ENCODE measurements at places on chromosomes 4 and X. TPM values are rescaled to one million over a fixed set of nuclear protein-coding genes. Genes with fewer than 3 reads are reported as not detected.
A peak's percentile ranks its signal among the peaks of the same experiment; 100 is the strongest.

Gene ARHGAP24
- 0.46 TPM for total RNA-seq

- no peak for ATAC-seq
Observed at GRCh38 chrX:150254909-150255308, 108.2 kb upstream of the MAMLD1 start.

- peak; percentile 58 for ATAC-seq
Observed at GRCh38 chr4:35933901-35934300, 310.4 kb downstream of the ARAP2 start.

GRCh38 chr4:81255524-81255923 lies 40.5 kb upstream of the PRKG2 start:
- no peak for ATAC-seq

GRCh38 chrX:140110081-140110650 lies 144.8 kb upstream of the CXorf66 start:
- no peak for ATAC-seq

GRCh38 chrX:1453395-1453783 lies 680 bp upstream of the ASMTL start:
- peak; percentile 19 for ATAC-seq

- no peak for ATAC-seq
Observed at GRCh38 chrX:17732138-17732783, 5.0 kb upstream of the SCML1 start.

- ATAC-seq = no peak
Observed at GRCh38 chrX:119735467-119735866, 22.9 kb upstream of the SOWAHD start.

Gene S100P
- 3.0 TPM for total RNA-seq

DNA sequence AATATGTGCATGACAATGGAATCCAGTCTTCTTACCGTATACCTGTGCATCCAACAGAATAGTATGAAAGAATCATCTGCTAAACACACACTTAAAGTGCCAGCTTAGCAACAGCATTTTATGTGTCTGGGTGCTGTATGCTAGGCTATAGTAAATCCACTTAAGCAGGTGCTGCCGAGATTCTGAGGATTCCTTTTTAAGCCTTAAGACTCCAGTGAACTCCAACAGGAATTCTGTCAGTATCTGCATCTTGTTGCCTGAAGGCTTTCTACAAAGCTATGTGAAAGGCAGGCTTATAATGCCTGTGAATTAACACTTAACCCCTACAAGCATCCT lies 1076.4 kb upstream of the PABPC4L start:
- ATAC-seq = peak; percentile 25

DNA sequence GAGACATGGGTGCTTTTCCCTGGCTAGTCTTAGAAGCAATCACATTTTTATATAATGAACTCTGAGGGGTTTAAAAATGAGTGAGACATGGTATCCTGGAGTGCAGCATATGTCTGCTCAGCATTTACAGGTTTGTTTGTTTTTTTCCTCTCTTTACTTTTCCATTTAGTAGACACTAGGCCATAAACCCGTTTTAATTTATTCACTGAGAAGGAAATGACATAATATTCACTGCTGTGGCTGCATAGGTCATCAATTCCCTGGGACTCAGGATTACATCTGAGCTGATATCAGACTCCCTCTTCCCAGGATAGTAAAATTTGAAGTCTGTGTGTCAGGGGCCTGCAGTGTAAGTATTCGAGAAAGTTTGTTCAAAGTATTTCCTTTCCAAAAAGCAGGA lies 178.9 kb upstream of the SPRY1 start:
- ATAC-seq = peak; percentile 46

Gene H2BW2
- total RNA-seq = not detected

- ATAC-seq = no peak
Observed at GRCh38 chrX:133321451-133321850, 93.8 kb downstream of the GPC4 start.

Gene SPANXN3
- not detected for total RNA-seq

DNA sequence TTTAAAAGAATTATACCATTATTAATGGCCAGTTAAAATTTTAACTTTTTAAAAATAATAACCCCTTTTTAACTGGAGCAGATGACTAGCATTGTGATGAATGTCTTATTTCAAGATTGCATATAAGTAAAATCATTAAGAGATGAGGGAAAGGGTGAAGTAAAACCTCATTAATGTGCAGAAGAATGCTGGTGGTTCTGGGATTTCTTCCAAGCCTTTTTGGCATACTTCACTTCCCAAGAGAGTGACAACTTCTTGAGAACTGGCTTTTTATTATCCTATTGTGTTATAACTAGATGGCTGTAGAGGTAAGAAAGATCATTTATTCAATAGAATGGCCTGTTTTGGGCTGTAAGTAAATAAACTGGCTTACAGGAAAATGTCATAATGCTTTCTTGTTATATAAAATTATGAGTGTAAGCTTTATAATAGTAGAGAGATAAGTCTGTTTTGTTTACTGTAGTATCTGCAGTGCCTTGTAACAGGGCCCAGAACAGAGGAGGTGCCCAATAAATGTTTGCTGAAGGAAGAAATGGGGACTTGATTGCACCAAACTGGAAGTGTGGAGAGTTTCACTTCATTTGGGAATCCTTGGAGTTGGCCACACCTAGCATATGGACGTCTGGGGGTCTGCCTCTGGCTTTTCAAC lies 242.9 kb upstream of the PITX2 start:
- no peak for ATAC-seq

Gene TMSB15A
- total RNA-seq = 378 TPM

DNA sequence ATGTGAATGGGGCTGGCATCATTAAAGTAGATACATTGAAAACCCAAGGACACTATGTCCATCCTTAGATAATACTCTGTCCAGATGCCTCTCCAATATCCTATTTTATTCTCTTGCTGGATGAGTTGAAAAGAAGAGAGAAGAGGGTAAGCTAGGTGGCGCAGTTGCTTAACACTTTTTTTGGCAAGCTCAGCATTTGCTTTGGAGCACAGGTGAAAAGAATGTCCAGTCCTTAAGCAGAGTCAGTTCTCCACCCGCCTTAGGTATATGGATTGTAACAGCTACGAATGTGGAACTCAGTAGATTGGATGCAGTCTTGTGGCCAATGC lies 208.4 kb downstream of the NWD2 start:
- peak; percentile 56 for ATAC-seq

DNA sequence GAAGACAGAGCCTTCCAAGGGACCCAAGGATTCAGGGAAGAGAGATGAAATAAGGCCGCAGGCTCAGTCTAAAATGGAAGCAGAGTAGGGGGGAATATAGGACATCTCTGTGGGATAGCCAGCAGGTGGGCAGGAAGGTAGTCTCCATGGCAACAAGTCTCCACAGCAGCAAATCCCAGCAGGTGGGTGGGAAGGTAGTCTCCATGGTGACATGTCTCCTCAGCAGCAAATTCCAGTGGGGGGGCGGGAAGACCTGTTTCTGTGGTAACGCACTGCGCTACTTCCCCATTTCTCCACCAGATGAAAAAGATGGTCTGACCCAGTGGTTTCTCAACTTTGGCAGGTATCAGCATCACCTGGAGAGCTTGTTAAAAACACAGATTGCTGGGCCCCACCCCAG lies 18.3 kb downstream of the NLGN3 start:
- ATAC-seq = no peak

DNA sequence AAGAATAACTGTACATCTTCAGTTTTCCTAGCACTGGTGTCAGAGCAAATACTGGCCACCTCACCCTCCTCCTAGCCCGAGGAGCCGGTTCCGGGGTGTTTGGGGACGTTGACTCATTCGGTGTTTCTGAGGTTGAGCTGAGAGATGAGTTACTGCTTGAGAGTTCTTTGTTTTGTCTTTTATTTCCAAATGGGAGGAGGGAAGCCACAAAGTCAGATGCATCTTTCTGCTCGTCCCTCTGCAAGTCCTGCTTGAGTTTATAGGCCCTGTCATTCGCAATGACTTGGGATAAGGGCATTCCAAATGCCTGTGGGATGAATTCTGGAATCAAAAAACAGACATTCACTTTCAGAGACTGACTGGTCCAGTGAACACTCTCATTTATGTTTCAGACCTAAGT lies 77.5 kb downstream of the HCCS start:
- ATAC-seq = no peak

DNA sequence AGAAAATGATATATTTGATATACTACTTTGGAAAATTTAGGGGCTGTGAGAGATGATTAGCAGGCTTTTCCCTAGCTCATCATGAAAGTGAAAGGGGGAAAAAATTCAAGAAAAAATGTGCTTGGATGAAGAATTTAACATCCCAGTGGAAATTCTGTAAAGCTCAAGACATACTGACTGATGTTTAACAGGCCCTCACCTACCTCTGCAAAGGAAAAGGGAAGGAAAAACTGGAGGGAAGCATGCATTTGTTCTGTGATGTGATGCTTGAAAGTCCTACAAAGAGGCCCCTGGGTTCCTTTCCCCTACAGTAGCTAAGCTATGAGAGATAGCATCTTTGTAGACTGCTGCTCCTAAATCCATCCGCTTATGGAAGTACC lies 364.1 kb downstream of the PDGFC start:
- ATAC-seq = no peak

Gene FGA
- total RNA-seq = not detected

Gene DDIT4L
- 2.5 TPM for total RNA-seq

Gene TRAM1L1
- 11.8 TPM for total RNA-seq
